ENCODE measurements at places on chromosomes 3 and 15.

DNA sequence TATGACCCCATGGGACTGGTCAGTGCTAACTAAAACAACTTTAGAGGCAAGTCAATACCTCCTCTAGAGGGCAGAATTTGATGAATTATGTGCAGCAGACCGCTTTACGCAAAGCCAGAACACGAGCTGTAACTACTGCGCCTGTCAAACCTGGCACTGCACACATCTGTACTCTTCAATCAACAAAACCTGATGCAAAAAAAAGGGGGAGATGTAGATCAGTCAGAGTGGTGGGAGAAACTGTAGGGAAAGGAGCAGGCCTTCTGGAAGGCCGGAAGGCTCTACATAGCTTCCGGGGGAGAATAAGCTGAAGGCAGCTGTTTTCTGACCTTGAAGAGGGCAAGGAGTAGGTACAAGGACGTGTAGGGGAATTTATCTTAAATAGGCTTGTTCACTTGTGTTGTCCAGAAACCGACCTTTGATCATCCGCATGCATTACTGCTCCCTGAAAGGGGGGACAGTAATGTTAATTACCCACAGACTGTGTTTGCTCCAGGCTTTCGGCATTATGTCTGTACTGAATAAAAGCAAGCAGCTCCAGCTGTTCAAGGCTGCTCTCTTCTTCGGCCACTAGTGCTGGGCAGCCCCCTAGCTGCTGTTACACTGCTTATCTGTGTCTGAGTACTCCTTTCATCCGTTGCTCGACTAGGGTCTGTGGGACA lies 41.0 kb downstream of the GPR160 start:
- no peak for DNase-seq

DNA sequence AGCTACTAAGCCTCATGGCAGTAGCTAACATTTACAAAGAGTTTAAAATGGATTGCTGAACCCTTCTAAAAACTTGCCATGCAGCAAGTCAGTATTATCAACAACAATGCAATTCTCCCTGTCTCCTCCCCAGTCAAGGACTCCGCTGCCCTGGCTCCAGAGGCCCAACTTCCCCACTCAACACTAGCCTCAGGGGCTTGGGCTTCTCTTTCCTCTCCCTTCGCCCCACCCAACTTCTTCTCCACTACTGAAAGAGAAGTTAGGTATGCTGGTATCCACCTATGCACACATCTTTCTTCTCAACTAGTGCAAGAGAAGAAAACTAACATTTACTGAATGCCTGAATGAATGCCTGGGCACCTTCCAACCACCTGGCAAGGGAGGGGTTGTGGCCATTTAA lies 30.7 kb downstream of the TLE3 start:
- no peak for DNase-seq

DNA sequence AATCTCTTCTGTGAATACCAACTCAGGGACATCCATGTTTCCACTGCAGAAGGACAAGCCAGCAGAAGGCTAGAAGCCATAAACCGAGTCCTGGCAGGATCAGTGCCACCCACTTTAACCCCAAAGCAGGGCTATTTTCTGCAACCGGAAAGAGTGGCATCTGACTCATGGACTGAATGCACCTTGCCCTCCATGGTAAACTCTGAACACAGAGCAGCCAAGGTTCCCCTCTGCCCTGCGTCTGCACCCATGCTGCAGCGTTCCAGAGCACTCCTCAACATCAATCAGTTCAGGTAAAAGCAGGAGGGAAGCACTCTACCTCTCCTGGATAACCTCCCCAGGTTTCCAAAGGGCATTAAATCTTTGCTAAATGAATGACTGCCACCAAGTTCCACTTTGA lies 801 bp upstream of the NGRN start:
- DNase-seq: peak; percentile 66

DNA sequence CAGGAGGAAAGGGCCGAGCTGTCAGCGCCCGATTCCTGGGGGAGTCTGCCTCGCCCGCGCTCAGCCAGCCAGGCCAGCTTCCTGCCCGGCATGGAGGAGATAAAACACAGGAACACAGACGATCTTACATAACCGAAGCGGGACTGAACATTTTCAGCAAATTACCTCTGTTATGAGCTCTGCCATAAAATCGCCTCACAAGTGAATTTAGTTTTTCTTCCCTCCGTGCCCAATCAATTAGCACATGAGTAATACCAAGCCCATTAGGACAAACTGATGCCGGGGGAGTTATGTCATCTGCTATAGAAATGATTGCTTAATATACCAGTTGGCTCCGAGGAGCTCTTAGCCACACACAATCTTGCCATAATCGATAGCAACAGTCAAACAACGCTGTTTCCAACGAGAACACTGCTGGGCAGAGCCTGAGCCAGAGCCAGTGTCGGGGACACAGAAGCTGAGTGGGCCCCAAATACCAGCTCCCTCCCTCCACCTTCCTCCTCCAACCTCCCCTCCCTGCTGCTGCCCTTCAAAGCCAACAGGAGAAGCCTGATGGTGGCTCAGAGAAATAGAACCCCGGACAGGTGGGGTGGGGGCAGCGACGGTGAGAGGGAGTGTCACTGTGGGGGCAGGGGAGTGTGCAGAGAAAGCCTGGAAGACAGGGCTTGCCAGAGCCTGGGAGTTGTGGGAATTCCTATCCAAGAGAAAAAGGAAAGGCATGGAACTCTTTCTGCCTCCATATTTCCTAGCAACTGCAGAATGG lies 279.4 kb upstream of the TLE3 start:
- DNase-seq: peak; percentile 33

DNA sequence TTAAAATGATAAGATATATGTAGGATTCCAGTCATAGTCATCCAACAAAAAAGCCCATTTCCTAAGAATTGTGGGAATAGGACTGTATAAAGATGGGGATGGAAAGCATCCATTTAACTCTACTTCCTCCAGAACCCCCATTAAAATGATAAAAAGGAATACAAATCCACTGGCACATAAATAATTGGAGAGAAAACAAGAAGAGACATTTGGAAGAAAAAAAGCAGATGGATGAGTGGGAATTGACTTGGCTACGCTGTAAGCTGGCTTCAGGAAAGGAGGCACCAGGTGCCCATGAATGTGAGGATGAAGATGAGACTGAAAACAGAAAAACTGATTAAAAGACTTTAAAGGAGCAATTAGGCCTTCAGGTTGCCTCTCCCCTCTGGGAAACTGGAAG lies 91.8 kb downstream of the ST8SIA2 start:
- DNase-seq: no peak

DNA sequence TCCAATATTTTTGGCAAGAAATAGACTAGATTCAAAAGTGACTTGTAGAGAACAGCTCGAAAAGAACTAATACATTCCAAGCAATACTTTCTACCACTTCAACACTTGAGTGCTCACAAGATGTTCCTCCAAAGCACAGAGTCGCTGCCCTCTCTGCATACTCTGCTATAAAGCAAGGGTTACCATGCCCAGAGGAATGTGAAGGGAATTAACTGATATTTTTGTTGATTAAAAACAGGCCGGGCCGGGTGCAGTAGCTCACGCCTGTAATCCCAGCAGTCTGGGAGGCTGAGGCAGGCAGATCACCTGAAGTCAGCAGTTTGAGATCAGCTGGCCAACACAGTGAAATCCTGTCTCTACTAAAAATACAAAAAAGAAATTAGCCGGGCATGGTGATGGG lies 57.6 kb upstream of the CSPG5 start:
- no peak for DNase-seq

GRCh38 chr3:182349951-182350517 lies 443.3 kb upstream of the ATP11B start:
- no peak for DNase-seq

GRCh38 chr3:113084777-113085176 lies 94.0 kb downstream of the GTPBP8 start:
- no peak for DNase-seq

GRCh38 chr3:127751163-127751621 lies 71.1 kb downstream of the MGLL start:
- DNase-seq: no peak

DNA sequence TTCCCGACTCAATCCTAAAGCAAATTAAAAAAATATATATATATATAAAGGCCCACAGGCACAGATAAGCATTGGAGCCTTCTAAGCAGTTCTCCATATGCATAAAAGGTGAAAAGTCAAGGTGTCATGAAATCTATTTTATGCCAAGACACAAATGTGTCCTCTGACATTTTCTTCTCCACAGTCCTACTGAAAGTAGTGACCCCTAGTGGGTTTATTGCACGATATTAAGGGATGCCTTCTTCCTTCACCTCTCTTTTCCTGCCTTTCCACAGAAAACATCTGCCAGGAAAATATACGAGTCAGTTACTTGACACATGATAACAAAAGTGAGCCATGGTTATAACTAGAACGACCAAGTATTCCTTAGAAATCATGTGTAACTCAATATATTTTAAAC lies 303.2 kb downstream of the TIGIT start:
- DNase-seq: no peak

DNA sequence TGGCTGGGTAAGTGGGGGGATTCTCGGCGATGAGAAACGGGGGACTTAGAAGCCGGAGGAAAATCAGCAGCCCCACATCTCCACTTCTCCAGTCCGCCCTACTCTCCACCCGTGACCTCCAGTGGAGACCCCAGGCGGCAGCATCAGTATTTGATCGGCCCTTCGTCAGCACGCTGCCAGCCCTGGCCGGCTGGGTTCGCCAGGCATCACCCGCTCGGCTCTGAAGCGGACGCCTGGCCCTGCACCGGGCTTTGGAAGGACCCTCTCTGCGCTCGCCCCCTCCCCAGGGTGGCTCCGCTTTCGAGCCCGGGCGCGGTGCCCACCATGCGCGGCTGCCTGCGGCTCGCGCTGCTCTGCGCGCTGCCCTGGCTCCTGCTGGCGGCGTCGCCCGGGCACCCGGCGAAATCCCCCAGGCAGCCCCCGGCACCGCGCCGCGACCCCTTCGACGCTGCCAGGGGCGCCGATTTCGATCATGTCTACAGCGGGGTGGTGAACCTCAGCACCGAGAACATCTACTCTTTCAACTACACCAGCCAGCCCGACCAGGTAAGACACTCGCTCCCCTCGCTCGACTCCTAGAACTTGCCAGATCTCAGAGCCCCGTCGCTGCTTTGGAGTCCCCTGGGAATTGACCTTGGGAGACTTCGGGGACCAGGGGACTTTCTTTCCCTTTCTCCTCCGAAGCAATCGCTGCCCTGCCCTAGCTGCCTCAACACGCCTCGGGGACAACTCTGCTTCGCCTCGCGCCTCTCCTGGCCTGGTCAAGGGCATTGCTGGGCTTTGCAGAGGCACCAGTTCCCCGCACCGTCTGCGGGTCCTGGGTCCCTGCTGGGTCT lies 561 bp downstream of the SIDT1 start:
- DNase-seq: peak; percentile 83

GRCh38 chr15:40424483-40425115 lies 16.2 kb upstream of the BAHD1 start:
- DNase-seq: no peak

DNA sequence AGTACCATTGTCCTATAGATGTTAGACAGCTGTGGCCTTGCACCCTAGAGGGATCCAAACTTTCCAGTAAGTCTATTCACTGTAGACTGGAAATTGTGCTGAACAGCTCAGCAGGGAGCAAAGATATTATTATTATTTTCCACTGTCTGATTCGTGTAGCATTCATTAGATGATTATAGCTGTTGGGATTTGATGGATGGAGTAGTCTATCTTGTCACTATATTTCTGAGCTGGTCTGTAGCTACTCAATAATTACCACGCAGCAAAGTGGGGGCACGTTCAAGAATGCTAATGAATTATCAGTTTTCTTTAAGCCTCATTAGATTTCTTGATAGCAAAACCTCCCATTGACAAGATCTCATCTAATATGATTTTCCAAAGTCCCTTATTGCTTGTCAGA lies 113.2 kb downstream of the RTP4 start:
- DNase-seq: no peak

DNA sequence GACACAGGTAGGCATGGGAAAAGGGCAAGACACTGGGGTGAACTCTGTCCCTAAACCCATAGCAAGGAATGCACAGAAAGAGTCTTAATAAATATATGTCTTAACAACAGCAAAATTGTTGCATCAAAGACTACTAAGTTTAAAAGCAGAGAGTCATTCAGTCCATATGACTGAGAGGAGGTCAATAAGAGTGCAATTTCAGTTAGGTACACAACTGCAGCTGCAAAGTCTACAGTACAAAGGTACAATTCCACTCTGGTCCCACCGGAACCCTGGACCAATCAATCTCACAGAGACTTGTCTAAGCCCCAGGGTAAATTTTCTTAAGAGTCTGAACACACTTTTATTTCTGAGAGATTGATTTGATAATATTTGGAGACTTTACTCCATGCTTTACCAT lies 6.9 kb downstream of the CP start:
- no peak for DNase-seq

GRCh38 chr3:49607796-49608195 lies 53.5 kb downstream of the BSN start:
- no peak for DNase-seq

GRCh38 chr15:91252756-91253155 lies 152.7 kb downstream of the SV2B start:
- no peak for DNase-seq

DNA sequence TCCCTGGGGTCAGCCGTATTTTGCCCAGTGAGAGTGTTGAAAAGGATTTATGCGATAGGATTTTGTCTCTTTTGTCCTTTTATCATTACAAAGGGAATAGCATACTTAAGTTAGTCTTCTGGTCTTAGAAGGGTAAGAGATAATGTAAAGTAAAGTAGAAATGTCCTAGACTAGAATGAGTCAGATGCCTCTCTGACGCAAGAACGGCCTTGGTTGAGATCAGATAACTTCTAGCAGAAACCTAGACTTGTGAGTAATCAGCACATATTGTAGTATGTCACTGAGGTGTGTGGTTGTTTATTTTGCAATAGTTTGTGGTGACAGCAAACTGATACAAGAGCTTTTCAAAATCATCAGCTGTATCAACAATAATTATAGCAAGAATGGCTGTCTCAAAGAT lies 866.1 kb downstream of the NSUN3 start:
- DNase-seq: no peak

DNA sequence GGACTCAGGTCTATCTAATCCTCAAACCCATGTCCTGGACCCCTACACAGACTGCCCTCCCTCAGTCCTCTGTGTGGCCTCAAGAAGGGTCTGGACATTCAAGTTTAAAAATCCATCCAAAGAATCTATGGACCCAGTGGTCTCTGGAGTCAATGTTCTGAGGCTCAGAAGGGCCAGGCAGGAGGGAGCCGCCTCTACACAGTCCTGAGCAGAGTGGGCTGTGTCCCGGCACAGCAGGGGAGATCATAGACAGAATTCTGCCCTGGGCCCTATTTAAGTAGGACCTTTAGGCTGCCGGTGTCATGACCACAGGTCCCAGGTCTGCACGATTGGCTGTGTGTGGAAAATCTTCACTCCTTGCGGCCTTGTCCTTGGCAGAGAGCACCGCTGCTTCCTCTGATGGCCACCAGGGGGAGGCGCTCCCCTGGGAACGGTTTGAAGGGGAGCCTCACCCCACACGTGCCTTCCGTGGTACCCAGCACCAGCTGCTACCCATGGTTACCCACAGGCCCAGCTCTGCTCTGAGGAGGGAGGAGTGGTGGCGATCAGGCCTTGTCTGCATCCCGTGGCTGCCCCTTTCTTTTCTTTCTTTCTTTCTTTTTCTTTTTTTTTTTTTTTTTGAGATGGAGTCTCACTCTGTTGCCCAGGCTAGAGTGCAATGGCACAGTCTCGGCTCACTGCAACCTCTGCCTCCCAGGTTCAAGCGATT lies 37.9 kb downstream of the CHRD start:
- peak; percentile 83 for DNase-seq

GRCh38 chr3:116849261-116849688 lies 139.7 kb downstream of the TUSC7 start:
- DNase-seq: no peak

- no peak for DNase-seq
Measured at GRCh38 chr3:95939235-95939809, 875.1 kb upstream of the EPHA6 start.

All from activated CD8-positive, alpha-beta memory T cell treated with anti-CD3 and anti-CD28 coated beads for 24 hours (primary cell).